ENCODE measurements at places on chromosomes 11 and 22.

DNA sequence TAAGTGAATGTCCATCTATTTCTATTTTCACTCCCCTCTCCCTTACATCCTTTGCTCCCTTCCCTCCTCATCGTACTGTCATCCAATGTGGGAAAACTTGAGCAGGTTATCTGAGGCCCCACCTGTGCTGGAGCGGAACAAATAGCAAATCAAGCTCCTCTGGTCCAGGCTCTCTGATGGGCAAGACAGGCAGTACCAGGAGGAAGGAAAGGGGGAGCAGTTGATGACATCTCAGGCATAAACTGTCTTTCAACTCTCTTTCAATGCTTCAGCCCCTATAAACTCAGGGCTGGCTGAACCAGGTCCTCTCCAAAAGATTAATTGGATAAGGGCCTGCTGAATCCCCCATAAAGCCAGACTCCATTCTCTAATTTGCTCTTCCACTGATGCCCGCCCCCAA, 1.5 kb upstream of the CCKBR start:
- DNase-seq = no peak

DNA sequence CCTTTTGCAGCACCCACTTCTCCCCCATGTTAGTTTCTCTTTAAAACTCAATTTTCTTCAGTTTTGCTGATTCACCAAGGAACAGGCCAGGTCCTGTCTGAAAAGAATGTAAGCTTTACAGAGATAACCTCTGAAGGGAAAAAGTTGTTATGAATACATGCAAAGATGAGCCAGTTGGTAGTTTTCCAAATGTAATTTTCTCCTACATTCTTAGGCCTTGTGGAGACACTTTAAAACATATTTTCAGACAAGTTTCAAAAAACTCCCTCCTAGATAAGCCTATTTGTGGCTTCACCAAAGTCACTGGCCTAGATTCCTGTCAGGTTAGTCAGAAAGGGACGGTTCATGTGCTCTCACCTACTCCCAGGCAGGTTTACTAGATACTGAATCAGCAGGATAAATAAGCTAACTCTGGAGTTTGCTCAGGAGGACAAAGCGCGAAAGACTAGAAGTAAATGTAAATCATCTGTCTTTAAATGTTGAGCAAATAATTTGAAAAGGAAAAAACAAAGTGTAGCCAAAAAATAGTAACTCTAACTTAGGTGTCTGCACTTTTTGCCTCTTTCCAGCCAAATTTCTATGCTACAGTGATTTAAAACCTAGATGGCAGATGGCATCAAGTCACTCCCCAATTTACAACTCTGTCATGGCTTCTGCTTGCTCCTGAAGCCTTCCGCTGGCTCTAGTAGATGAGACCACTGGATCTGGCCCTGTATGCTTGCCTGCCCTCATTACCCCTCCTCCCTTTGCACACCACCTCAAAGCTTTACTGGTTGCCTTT, 4.9 kb upstream of the ATP6V1E1 start:
- DNase-seq = no peak

DNA sequence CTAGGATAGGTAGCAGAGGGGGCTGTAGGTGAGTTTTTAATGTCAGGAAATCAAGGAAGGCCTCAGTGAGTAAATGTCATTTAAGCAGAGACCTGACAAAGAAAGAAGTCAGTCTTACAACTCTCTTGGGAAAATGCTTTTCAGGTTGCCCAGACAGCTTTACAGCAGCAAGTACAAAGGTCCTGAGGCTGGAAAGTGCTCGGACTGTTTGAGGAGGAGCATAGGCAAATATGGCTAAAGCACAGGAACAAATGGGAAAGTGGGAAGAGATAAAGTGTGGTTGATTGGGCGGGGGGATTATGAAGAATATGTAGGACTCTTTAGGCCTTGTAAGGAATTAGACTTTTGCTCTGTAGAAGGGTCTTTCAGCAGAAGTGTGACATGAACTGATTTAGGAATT, 125.4 kb downstream of the ARHGAP42 start:
- DNase-seq = no peak

- DNase-seq = no peak
Measured at GRCh38 chr11:132639986-132640385, 892.3 kb downstream of the OPCML start.

GRCh38 chr11:68542617-68543016, 82.1 kb downstream of the PPP6R3 start:
- DNase-seq = no peak

- DNase-seq = no peak
Measured at GRCh38 chr11:7520981-7521487, 7.2 kb downstream of the PPFIBP2 start.

GRCh38 chr11:73759610-73760134, 1.2 kb downstream of the RAB6A start:
- no peak for DNase-seq

DNA sequence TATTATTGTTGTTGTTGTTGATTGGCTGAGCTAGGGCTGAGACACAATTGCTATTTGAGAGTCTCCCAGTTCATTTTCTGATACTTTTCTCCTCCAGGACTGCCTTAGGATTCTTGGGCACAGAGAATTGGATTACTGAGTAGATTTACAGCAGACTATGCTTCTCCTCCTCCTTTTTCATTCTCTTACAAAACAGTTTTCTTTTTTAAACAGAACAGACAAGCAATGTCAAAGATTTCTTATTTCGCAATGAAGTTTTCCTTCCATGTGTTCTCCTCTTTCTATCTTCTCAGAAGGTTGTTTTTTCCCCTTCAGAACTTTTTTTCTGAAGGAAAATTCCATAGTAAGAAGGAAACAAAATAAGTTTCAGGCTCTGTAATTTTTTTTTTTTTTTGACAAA, 19.8 kb upstream of the TIMP3 start:
- DNase-seq = no peak

DNA sequence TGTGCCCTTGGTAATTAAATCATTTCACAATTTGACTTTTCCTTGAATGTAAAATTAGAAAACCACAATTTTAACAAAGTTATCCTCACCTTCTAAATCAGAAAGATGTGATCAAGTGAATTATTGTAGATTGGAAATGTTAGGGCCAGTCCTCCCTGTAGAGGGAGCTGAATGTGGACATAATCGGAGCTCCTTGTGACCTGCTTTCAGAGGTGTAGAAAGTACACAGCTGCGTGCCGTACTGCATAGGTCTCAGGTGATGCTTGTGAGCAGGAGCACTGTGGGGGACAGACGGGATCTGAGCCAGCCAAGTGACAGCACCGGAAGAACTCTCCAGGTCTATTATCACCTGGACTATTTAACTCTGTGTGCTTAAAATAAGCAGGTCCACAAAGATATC, 338.0 kb downstream of the AASDHPPT start:
- no peak for DNase-seq

GRCh38 chr11:61918938-61919704, 1.8 kb upstream of the RAB3IL1 start:
- DNase-seq = peak; percentile 2

DNA sequence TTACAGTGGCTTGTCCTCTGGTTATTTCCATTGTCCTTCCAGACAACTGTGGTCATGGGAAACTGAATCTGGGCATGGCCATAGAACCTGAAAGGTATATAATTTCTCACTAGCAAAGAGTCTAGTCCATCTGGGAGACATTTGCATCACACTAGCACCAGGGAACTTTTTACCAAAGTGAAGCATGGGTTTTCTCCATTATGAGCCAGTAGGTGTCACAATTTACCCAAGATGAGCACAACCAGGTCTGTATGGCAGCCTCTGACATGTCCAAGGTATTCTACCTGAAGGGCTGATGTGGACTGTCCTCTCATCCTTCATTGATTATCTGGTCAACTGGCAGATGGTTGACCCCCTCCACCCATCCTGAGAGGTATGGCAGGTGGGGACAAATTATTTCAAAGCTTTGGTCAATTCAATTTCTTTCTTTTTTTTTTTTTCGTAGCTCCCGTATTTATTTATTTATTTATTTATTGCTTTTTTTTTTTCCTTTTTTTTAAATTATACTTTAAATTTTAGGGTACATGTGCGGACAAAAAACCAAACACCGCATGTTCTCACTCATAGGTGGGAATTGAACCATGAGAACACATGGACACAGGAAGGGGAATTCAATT, 425.9 kb downstream of the TMEM135 start:
- DNase-seq = no peak

GRCh38 chr22:44382116-44383038, 69.6 kb upstream of the SHISAL1 start:
- no peak for DNase-seq

- peak; percentile 10 for DNase-seq
Measured at GRCh38 chr22:30636226-30637077, 871 bp downstream of the SLC35E4 start.

- no peak for DNase-seq
Measured at GRCh38 chr11:133778161-133778560, 67.2 kb downstream of the SPATA19 start.
